ENCODE measurements at places on chromosomes 1 and 21.

DNA sequence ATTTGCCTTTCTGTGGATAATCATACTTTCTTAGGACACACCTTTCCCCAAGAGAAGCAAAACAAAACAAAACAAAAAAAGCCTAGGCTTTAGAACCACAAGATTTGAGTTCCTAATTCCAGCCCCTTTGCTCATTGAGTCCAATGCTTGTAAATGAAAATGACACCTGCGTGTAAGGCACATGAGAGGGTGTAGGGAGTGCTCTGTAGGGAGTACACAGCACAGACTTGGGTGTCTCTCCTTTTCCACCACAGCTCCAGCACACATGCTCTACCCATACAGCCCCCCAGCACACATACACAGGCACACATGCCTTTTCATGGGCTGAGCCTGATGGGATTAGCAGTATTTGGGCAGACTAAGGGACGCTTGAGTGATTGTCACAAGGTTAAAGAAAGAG lies 9.2 kb upstream of the NGF start:
- DNase-seq: no peak

- DNase-seq: no peak
Measured at GRCh38 chr1:145884675-145885074, 991 bp downstream of the ANKRD35 start.

DNA sequence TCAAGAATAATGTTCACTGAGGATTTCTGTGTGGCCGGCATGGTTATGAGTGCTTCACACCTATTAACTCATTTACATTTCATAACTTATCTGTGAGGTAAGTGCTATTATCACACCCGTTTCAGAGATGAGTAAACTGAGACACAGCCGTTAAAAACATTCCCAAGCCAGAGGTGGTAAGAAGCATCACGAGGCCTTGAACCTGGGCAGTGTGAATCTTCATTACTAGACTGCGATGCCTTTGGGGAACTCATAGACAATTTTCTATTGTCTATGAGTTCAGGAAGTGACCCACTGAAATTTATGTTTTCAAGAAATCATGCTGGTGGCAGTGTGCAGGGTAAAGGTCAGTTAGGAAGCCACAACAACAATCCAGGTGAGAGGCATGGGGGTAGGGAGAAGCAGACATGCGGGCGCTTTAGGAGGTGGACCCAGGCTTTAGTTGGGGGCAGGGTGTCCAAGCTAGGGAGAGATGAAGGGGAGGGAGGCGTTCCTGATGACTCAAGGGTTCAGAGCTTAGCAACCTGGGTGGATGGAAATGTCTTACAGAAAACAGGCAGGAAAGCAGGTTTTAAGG lies 14.5 kb downstream of the GNG12 start:
- no peak for DNase-seq

DNA sequence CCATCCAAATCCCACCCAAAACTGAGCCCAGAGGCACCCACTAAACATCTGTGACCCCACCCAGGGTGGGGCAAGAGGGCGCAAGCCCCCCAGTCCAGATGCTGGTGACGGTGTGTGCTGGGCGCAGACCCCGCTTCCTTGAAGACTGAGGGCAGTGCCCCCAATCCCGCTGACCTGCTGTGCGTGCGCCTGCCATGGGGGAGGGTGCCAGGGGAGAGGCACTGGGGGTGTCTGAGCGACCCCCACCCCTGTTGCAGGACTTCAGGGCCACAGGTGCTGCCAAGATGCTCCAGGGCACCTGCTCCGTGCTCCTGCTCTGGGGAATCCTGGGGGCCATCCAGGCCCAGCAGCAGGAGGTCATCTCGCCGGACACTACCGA lies 13.3 kb downstream of the COL6A2 start:
- no peak for DNase-seq

- no peak for DNase-seq
Measured at GRCh38 chr21:32021319-32021994, 148.6 kb downstream of the HUNK start.

DNA sequence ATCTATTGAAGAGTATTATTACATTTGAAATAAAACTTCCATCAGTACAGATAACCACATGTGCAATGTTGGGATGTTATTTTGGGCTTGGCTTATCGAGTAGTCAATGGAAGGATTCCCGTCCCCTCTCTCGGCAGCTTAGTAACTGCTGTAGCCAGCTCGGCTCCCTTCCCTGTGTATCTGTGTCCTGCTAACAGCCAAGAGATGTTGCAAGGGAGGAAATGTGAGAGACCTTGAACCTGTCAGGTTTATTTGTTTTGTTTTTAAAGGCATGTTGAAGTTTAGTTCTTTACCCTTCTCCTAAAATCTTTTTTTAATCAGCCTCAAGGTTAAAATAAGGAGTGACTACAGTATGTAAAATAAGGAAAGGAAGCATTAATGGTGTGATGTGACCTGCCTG lies 13.6 kb upstream of the TARS2 start:
- DNase-seq: no peak

DNA sequence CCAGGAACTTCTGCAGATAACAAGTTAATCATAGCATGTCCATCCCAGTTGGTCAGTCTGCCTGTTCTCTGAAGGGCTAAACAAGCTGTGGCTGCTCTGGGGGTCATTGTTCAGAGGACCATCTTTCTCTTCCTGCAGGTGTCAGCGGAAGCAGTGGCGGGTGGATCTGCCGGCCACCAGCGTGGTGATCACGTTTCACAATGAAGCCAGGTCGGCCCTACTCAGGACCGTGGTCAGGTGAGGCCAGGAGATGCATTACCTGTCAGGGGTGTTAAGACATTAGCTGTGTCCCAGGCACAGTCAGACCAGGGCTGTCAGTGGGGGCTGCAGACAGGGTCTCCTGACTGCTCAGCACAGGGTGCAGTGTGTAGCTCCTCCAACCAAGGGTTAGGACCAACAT lies 168.8 kb downstream of the GALNT2 start:
- DNase-seq: no peak

GRCh38 chr1:205494115-205494514 lies 10.4 kb upstream of the CDK18 start:
- no peak for DNase-seq

GRCh38 chr1:239833723-239834122 lies 258.0 kb upstream of the FMN2 start:
- no peak for DNase-seq

- DNase-seq: peak; percentile 22
Measured at GRCh38 chr1:76035053-76035452, 39.5 kb upstream of the ST6GALNAC3 start.
